Heart left ventricle (tissue), 16 donors: ENCODE measurements at places on chromosomes 12 and 14. TPM values are rescaled to one million over a fixed set of nuclear protein-coding genes. Genes with fewer than 3 reads are reported as not detected.
A peak's percentile ranks its signal among the peaks of the same experiment; 100 is the strongest.

GRCh38 chr12:50057896-50058670 lies 687 bp downstream of the ASIC1 start:
- no peak for DNase-seq

DNA sequence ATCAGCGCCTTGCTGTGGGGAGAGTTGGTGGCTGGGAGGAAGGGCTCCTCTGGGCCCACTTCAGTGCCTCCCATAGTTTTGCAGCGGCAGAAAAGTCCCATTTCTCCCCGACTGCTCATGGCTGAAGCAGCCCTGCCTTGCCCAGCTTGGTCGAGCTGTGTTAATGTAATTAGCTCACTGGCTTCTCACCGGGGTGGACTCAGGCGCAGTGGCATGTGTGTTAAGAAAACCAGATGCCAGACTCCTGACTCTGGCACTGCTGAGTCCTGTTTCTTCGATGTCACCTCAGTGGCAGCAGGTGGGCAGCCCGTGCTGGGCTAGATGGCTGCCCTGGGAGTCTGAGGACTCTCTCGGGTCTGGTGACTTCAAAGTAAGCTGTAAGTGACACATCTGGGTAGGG lies 47.4 kb downstream of the CHST11 start:
- DNase-seq = no peak

GRCh38 chr14:68685419-68686204 lies 107.3 kb downstream of the ZFP36L1 start:
- no peak for DNase-seq

GRCh38 chr14:21868442-21869046 lies 194.9 kb upstream of the OR4E1 start:
- DNase-seq = no peak

Gene TEX52
- total RNA-seq = not detected

DNA sequence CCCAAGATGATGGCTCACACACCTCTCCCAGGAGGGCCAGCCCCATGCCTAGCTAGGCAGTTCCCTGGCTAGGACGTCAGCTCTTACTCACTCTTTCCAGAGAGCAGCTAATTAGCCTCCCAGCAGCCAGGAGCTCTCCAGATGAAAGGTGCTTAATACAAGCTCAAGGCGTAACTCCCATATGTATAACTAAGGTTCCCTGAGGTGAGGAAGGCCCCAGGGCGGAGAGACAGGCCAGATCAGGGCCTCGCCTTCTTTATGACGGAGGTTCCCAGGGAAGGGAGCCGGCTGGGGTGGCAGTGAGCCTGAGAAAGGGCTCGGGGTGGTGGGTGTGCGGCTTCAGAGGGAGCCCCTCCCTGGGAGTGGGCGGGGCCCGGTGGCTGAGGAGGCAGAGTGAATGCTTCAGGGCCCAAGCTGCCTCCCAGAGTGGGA lies 26.4 kb upstream of the ZFP36L1 start:
- DNase-seq = no peak

DNA sequence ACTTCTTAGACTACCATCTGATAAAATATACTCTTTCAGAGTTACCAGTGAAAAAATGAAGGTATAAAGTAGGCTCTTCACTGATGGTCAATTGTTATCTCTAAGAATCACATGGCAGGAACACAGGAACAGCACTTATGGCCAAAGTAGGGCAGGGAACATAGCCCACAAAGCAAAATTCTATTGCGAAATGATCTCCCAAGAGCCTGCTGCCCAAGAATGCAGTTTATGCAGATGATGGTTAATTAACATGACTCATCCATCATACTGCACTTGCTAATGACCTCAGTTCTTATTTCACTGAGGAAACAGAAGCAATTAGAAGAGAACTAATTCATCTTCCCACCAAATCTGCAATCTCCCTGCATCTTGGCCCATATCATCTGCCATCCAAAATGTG lies 133.8 kb downstream of the SLC2A13 start:
- DNase-seq = no peak

DNA sequence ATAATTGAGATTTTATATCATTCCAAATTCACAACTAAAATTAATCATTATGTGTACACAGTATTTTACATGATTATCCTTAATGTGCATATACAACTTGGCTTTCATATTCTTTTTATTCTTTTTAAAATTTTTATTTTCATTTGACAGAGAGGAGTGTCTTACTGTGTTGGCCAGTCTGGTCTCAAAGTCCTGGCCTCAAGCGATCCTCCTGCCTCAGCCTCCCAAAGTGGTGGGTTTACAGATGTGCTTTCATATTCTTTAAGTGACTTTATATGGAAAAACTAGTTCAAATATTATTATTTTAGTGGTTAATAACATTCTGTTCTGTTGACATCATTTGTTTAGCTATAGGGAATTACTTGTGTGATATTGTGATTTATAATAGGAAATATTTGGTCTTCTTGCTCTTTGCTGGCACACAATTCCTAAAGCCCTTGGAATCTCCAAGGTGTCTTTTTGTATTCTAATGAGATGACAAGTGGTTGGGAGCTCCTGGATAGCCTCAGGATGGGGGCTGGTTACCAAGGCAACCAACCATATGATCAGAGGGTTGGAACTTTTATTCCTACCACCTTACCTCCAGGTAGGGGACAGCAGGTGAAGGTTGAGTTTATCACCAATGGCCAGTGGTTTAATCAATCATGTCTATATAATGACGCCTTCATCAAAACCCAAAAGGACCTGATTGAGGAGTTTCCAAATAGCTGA lies 16.0 kb upstream of the ZNF410 start:
- DNase-seq = no peak

- DNase-seq = no peak
Measured at GRCh38 chr14:101507836-101508150, 53.5 kb upstream of the DIO3 start.

DNA sequence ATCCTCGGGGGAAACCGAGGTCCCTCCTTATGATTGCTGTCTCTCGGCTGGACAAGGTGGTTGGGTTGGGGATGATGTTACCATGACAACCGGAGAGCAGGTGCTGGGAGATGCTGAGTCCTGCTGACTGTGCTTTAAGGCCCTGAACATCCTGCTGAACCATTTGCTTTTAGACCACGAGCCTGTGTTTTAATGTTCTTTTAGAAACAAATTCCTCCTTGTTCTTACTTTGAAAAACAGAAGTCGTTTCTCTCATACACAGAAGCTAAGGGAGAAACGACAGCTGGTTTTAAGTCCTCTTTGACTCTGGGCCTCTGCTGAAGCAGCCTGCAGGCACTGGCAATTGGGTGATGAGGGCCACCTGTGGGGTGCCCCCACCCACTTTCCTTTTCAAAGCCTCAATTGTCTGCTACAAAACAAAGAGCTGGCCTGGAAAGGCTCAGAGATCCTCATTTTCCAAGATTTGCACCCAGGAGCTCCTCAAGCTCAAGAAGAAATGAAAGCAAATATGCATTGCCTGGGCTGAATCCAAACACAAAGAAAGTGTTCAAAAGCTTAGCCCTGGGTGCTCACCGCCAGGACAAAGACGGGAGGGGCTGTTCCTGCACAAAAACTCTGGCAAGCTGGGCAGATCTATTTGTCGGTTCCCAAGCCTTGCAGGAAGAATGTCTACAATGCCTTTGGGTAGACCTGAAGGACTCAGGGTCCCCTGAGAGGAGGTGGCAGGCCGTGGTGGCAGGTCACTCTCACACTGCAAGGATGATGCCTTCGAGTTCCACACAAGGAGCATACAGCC lies 90.0 kb upstream of the CLMN start:
- no peak for DNase-seq

Gene OTOGL
- total RNA-seq = 0.29 TPM

DNA sequence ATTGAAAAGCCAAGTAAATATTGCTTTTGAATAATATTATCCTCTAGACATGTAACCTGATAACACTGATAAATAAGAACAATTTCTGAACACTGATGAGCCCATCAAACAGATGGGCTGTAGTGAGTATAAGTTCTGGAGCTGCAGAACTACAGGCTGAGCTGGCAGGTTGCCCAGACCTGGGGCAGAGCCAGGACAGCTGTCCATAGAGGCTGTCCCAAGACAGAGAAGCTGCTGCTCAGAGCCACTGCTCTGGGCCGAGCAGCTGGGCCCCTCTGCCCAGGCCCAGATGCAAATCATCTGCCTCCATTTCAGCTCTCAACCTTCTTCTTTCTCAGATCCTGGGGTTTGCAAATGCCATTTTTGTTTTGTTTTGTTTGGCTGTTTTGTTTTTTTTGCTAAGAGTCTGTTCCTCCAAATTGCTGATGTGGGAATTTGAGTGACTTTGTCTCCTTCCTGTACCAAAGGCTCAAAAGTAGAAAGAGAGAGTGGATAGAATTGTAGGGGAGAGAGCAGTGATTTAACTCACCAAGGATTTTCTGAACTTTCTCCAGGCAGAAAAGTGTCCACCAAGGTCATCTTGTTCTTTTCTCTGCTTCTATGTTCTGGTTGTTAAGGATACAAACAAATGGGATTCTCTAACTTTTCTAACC lies 4.0 kb upstream of the TESPA1 start:
- DNase-seq = peak; percentile 86

Gene SUOX
- 25.0 TPM for total RNA-seq

- DNase-seq = no peak
Measured at GRCh38 chr12:76618031-76618430, 58.5 kb upstream of the OSBPL8 start.

Gene WDR89
- 6.4 TPM for total RNA-seq

Gene BRI3BP
- 3.6 TPM for total RNA-seq

- no peak for DNase-seq
Measured at GRCh38 chr14:30958555-30959407, 66.7 kb upstream of the AP4S1 start.

GRCh38 chr14:105015242-105015641 lies 5.6 kb downstream of the CDCA4 start:
- DNase-seq = no peak
